ENCODE measurements at places on chromosomes 16 and 17.

GRCh38 chr17:60729854-60730253 lies 52.2 kb downstream of the BCAS3 start:
- DNase-seq = no peak

GRCh38 chr16:15949210-15950160 lies at the start of gene ABCC1:
Gene ABCC1, plus strand, starts transcription at chr16:15949616. Its CDS starts 136 bp downstream, at chr16:15949752.
- peak; percentile 18 for DNase-seq

DNA sequence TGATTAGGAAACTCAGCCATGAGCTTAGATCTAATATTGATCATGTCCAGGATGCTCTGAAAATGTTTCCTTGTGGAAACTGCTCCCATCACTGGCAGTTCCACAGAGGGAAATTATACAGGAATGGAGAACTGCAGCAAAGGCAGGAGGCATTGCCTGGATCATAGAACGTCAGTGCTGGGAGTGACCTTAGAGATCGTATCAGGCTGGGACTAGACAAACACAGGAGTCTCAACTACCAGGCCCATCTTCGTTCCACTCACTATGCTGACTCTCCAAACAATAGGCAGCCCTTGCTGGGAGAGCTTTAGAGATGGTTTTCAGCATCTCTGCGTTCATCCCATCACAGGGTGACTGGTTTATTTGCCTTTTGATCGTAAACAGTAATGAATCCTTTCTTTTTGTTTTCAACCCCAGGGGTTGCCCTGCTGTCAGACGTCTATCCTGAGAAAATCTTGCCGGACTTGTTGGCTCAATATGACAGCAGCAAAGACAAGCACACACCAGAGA lies 130.3 kb downstream of the TANGO6 start:
- DNase-seq = no peak

DNA sequence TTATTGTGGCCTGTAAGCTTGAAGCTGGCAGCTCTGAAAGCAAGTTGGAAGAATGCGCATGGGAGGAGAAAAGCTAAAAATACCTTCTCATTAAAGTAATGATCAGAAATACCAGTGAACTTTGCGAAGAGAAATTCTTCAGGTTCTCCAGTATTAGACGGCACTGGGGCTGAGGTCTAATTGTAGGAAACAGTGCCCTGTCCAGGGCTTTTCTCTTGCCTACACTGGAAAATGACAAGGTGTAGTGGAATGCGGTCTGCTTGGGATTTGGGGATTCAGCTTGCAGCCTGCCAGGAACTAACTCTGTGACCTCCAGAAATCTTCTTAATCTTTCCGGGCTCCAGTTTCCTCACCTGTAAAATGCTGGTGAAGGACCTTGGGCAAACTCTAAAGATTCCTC lies 53.3 kb upstream of the KCNJ16 start:
- DNase-seq = no peak

DNA sequence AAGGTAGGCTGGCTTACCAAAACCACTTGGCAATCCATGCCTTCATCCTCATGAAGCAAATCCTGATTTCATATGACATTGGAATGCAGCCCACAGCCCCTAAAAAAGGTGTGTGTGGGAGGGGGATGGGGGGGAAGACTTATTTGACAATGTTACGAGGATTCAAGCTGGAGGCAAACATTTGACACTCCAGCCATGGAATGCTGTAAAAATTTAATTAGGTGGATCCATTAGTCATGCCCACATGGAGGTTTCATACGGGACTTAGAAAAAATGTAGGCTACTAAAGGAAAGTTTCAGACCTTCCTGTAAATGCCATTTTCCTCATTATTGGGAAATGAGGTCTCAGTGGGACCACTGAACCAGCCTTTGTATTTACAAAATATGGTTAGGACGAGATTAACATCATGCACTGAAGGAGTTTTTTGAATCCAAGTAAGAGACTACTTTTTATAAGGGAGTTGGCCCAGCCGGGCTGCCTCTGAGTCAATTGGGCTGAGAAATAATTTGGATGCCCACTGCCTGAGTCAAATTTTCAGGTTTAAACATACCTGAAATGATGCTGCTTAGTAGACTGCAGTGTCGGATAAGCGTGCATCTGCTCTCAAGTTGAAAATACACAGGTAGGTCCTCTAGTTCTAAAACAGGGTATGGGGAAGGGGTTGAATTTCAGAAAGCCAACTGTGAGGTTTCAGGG lies 44.6 kb upstream of the MAF start:
- no peak for DNase-seq

- peak; percentile 45 for DNase-seq
Observed at GRCh38 chr16:30005341-30006094, 5.3 kb downstream of the DOC2A start.

- peak; percentile 45 for DNase-seq
Observed at GRCh38 chr17:3683054-3683511, 12.9 kb downstream of the P2RX5 start.

- DNase-seq = no peak
Observed at GRCh38 chr17:67569873-67570272, 147.9 kb upstream of the NOL11 start.

GRCh38 chr16:46922239-46922638 lies 38.1 kb downstream of the GPT2 start:
- DNase-seq = no peak

- DNase-seq = peak; percentile 22
Observed at GRCh38 chr17:17495536-17496188, 533 bp downstream of the RASD1 start.

- DNase-seq = no peak
Observed at GRCh38 chr16:22141767-22142166, 20.5 kb upstream of the SDR42E2 start.

- DNase-seq = no peak
Observed at GRCh38 chr16:81823111-81823510, 44.0 kb downstream of the PLCG2 start.

DNA sequence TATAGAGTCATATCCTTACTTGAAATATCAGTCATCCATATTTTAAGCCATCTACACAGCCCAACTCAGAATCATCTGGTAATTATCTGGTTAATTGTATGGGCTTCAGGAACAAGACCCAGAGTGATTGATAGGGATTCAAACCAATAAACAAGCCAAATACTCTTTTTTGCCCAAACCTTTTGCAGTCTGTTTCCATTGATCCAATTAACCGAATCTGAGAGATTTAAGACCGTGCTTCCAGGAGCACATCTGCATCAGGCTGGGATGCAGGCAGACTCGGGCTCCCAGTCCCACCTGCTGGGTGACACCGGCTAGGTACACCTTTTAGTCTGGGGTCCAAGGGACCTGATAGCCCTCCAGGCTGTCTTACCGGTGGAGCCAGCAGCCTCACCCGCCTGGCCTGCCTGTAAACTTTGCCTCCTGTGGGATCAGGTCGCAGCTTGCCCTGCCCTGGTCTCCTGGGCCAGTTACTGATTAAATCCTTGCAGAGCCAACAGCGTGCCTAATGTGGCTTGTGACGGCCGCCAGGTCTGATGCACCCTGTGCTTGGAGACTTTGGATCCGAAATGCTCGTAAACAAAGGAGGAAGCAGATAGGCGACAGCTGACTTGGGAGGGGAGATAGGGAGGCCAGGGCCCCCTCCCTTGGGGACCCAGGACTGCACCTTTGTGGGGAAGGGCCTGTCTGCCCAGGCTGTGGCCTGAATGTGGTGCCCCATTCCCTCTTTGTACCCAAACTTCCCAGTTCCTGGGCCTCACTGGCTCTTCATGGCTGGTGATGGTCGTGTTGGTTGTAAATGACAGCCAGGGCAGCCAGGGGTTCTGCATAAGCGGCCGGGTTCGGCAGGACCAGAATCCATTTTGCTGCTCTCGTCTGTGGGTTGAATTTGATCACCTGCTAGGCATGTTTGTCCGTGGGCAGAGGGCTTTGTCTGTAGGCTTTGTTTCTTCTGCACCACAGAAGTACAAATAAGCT lies 3.8 kb downstream of the CMIP start:
- no peak for DNase-seq

DNA sequence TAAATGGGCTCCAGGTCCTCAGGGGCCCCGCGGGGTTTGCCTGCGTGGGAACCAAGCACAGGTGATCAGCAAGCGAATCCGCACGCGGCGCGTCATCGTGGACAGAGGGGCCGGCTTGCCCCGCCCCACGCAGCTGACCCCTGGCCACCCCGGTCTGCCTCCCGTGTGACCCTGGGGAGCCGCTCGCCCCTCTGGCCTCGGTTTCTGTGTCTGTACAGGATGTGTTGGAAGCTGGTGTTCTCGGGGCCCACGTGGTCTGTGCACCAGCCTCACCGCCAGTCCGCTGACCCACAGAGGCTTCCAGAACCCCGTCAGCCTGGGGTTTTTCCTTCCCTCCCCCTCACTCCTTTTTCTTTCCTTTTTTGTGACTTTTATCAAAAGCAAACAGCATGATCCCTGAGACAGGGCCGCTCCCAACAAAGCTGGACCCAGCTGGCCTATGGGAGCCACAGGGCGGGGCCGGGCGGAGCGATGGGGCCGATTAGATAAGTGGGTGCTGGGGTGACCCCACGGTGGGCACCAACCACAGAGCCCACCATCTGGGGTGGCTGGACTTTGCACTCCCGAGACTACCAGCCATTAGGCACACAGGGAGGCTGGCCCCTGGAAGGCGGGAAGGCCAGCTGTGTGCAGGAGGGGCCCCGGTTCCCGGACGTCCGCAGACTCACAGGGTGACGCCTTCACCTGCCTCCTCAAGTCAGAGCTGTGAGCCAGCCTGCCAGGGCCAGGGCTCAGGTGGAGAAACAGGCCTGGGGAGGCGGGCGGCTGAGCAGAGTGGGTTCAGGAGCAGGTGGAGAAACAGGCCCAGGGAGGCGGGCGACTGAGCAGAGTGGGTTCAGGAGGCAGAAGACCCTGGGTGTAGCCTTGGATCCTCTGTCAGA lies 56.0 kb downstream of the ZFPM1 start:
- no peak for DNase-seq

DNA sequence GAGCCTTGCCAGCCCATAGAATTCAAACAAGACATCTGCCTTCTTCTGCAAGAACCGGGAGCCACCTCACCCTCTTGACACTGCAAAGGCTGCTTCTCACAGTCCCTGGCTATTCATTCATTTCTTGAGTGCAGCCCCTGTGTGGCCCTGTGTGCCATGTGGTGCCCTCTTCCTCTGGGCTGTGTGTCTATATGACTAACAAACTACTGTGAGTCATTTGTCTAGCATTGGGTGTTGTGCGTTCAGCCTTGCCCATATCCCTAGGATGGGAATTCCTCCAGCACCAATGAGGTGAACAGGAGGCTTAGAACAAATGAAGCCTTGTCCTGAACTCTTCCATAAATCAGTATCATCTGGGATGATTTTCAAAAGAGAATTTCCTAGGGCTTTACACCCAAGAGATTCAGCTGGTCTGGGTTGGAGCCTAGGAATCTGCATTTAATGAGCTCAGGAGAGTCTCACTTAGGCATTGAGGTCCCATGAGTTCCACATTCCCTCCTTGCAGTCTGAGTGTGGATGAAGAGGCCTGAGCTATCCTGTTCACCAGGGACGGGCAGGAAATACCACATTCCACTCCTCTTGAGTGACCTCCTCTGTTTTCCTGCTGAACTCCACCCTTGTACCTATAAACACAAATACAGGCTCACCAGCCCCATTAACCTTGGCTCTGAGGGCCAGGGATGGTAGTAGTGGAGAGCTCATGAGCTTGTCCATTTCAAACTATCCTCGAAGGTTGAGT lies 308.7 kb upstream of the N4BP1 start:
- no peak for DNase-seq

DNA sequence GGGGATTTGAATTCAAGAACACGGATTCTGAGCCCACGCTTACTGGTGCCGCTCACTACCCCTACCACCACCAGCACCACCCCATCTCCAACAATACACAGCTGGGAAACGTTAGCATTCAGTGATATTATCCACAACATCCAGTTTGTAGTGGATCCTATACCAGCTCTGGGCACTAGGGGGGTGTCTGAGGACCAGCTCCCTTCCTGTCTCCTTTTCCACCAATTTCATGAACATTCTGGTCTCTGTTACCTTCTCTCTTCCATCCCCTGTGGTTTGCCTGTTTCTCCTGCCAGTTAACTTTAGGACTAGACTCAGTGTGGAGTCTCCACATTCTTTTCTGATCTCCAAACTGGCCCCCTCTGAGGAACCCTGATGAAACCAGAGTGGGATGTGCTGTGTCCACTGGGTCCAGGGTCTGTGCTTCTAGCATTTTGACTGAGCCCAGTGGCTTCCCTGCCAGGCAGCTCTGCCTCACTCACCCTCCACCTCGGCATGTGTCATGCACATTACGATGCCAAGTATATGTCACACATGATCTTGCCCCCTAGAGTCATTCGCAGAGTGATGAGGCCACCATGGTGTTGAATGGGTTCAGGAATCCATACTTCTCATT lies 187.0 kb upstream of the CDH13 start:
- peak; percentile 12 for DNase-seq

GRCh38 chr17:19017804-19018599 lies 13.4 kb upstream of the FAM83G start:
- DNase-seq = no peak

DNA sequence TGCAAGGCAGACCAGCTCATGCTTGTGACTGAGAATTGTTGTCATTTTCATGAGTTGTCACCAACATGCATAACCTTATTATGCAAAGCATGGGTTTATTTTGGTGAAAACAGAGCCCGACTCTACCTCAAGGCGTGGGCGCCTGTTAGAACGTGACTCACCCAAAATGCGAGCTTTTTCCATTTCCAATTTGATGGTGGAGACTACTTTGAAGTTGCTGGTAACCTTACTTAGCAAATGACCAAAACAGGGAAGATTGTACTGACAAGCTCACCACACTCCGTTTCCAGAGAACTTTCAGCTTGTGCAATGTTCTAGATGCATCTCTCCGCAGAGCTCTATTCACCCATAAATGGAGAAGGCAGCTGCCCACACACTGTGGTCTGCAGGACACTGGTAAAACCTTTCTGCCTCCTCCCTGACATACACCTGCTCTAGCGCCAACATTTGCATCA lies 284.5 kb downstream of the MAF start:
- no peak for DNase-seq

- no peak for DNase-seq
Observed at GRCh38 chr16:85543536-85543935, 69.6 kb upstream of the GSE1 start.

DNA sequence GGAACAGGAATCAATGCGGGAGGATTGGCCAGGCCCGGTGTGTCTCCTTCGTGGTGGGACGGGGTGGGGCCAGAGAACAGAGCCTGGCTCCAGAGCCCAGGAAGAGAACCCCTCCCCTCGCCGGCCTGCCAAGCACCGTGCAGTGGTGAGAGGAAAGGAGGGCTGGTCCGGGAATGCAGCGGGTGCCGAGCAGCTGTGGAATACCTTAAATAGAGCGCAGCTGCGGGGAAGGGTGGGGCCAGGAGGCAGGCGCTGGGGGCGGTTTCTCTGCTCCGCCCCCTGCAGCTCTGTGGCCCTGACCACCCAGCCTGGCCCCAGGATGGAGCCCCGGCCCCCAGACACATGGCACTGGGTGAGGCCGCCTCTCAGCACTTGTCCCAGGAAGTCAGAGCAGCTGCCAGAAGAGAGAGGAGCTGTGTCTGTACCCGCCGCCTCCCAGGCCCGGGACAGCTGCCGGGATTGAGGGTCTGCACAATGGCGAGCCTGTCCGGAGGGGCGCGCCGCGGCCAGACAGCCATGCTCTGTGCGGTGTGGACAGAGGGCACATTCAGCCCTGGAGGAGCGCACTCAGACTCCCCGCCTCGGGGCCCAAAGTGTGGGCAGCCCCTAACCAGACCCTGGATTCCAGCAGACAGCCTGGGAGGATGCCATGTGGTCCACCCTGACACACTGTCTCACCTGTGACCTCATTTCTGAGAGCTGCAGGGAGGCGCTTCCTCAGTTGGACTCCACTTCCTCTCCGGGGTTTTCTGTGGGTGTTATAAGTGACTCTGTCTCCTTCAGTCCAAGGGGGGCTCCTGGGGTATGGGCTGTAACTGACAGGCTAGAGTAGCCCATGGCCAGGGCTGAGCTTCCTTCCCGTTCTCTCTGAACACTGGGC lies 268.8 kb downstream of the SEC14L1 start:
- DNase-seq = peak; percentile 57
